ENCODE measurements at places on chromosomes 1 and 21. TPM values are rescaled to one million over a fixed set of nuclear protein-coding genes. Genes with fewer than 3 reads are reported as not detected.

The OVAAL gene
- not detected for total RNA-seq

The FCAMR gene
- total RNA-seq, result not detected

The ANGPTL7 gene
- total RNA-seq, result 0.28 TPM

The BCAN gene
- not detected for total RNA-seq

The TBX19 gene
- 0.43 TPM for total RNA-seq

The SLAMF6 gene
- not detected for total RNA-seq

The CLCA4 gene
- not detected for total RNA-seq

The EPHX1 gene
- 31.7 TPM for total RNA-seq

The OLFM3 gene
- not detected for total RNA-seq

The TMEM50B gene
- total RNA-seq, result 22.0 TPM

The HCRTR1 gene
- not detected for total RNA-seq
